Activated T-cell treated with anti-CD3 and anti-CD28 coated beads, Interleukin-2, amount 50 U/mL, for 24 hours (primary cell): ENCODE measurements at places on chromosomes 5 and 9.

- no peak overlapping the region for H3K4me3 ChIP-seq
- DNase-seq = no peak
- no peak overlapping the region for H3K27ac ChIP-seq
- H3K27me3 ChIP-seq = no peaks in the 10 kb centered on the region
Observed at GRCh38 chr9:129104051-129104450, 6.5 kb downstream of the CRAT start.

DNA sequence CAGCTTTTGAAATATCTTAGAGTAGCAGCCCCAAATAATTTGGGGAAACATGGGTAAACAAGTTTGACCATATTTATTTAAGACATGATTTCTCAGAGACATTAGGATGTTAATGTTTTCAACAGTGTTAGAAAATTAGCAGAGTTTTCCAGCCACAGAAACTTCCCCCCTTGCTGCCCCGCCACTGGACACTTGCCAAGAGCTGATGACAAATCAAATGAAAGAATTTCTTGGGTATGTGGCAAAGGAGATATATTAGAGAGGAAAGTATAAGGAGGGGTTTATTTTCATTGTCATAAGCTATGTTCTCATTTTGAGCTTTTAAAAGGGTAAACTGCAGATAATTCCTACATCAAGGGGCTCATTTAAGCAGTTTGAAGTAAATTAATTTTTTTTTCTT is 15.9 kb downstream of the GABRA1 start:
- no peak overlapping the region for H3K27ac ChIP-seq
- H3K36me3 ChIP-seq = no peaks in the 10 kb centered on the region
- H3K4me1 ChIP-seq = no peaks in the 10 kb centered on the region
- H3K4me3 ChIP-seq = no peak overlapping the region

GRCh38 chr5:107997338-107997980 is 326.7 kb upstream of the EFNA5 start:
- DNase-seq = no peak
- no peak overlapping the region for H3K27ac ChIP-seq
- peaks cover 4% of the 10 kb centered on the region for H3K4me1 ChIP-seq
- peaks cover 5% of the 10 kb centered on the region for H3K36me3 ChIP-seq

- no peaks in the 10 kb centered on the region for H3K27me3 ChIP-seq
- no peak overlapping the region for H3K4me3 ChIP-seq
- H3K4me1 ChIP-seq = peaks cover 59% of the 10 kb centered on the region
- H3K36me3 ChIP-seq = no peaks in the 10 kb centered on the region
- DNase-seq = no peak
- no peak overlapping the region for H3K27ac ChIP-seq
Observed at GRCh38 chr5:67511911-67512310, 315.3 kb upstream of the CD180 start.

DNA sequence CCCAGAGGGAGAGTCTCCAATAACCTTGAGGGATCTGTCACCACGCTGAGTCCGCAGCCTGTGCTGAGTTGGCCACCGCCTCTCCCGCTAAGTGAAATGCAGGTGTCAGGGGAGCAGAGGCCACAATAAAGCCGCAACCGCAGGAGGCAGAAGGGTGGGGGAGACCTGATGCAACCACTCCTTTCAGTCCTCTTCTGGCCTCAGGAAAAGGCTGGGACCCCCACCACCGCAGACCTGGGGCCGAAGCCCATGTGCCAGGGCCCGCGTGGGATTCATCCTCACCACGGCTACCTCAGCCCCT is 576 bp downstream of the MAP1B start:
- peak; percentile 39 for DNase-seq
- no peaks in the 10 kb centered on the region for H3K36me3 ChIP-seq
- peaks cover 75% of the 10 kb centered on the region for H3K27me3 ChIP-seq
- H3K27ac ChIP-seq = no peak overlapping the region
- H3K4me3 ChIP-seq = peak overlapping the region; percentile 43
- H3K4me1 ChIP-seq = peaks cover 17% of the 10 kb centered on the region
